ENCODE measurements at places on chromosomes 4 and X.

- DNase-seq: no peak
Observed at GRCh38 chr4:66906314-66906713, 639.0 kb downstream of the CENPC start.

DNA sequence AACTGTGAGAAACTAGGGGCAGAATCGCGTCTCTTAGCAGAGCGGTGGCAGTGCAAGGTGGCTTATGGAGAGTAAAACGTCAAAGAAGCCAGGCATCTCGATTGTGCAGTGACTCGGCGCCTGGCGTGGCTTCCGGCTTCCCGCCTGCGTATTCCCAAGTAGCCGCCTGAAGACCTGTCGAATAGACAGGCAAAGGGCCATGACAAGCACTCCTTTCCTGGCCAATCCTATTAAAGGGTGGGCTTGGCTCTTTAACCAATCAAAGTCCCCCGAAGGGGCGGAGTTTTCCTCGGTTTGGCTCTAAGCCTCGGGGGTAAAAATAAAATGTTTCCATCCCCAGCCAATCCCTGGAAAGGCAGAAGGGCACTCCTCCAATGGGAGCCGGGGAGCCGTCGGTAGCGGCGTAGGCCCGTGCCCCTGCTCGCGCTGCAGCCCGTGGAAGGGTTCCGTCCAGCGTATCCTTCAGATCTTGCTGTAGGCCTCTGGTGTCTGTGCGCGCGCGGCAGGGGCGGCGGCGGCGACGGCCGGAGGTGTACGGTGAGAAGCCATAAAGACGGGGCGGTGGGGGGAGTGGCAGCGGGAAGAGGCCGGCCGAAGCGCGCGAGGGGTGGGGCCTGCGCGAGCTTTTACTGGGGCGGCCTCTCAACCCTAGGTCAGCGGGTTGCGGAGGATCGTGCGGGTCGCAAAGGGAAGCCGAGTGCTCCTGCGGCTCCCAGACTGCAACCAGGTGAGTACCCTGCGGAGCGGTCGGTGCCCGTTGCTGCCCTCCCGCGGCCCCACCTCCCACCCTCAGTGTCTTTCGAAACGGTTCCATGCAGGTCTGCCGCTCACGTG is at the start of gene KANTR:
KANTR (plus strand) TSS at position 395 of the 834 bp plus-strand sequence. CDS start 30,131 bp downstream, outside the sequence.
- DNase-seq: peak; percentile 90

DNA sequence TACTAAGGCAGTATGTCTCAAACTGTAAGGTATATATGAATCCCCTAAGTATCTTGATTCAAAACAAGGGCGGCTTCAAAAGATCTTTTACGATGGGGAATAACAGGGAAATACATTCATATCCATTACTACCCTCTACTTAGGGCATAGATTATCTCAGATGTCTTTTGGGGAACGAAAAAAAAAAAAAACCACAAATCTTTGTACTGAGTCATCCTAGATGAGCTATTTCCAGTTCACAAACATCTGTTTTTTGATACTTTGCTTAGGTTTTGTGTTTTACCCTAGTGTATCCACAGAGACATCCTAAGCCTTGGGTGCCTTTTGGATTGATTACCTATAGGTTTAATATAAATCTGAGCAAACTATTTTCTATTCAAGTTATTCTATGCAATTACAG is 457.2 kb downstream of the NLGN4X start:
- DNase-seq: no peak

- DNase-seq: peak; percentile 20
Observed at GRCh38 chrX:121308276-121308805, 260.9 kb downstream of the GLUD2 start.

- no peak for DNase-seq
Observed at GRCh38 chr4:72446353-72447055, 122.5 kb downstream of the ADAMTS3 start.

GRCh38 chr4:34628471-34628870 is 1615.8 kb downstream of the ARAP2 start:
- DNase-seq: no peak

- DNase-seq: no peak
Observed at GRCh38 chr4:72484981-72485380, 84.0 kb downstream of the ADAMTS3 start.

DNA sequence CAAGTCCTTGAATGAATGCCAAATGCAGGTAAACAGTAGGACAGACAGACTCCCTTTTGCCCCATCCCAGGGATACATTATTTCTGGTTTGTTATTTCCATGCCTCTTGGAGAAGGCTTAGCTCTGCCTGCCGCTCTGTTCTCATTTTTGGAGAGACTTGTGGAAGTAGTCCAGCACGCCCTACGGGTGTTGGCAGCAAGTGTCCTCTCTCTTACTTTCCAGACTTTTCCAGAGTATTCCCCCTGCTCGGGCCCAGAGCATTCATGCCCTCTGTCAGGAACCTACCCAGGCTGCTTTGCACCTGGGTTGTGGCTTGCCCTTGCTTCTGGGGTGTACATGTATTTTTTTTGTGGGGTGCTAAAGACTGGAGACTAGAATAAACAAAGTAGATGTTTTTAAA is 15.3 kb downstream of the SLC34A2 start:
- no peak for DNase-seq

GRCh38 chr4:6028168-6028567 is 9.9 kb upstream of the C4orf50 start:
- no peak for DNase-seq

- DNase-seq: no peak
Observed at GRCh38 chrX:17993062-17993461, 132.0 kb upstream of the RAI2 start.

GRCh38 chr4:164488114-164488513 is 265.8 kb upstream of the SMIM31 start:
- DNase-seq: no peak

GRCh38 chr4:15237648-15238230 is 190.1 kb upstream of the C1QTNF7 start:
- no peak for DNase-seq

DNA sequence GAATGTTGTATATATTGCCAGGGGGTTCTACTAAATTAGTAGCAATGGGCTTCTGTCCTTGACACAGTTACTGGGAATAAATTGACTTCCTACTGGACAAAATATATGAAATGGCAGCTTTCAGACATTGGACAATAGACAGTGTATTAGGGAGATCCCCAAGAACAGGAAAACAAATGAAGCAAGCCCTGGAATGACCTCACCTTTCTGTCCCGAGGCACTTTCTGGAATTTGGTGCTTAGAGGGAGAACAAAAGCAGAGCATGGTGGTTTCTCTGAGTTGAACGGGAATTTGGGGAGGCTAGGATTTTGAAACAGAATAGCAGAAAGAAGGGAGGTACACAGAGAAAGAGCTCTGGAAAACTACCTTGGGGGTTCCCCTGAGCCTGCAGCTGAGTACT is 187.7 kb upstream of the MAGEB2 start:
- no peak for DNase-seq
